Activated T-cell treated with anti-CD3 and anti-CD28 coated beads for 4 hours (primary cell): ENCODE measurements at places on chromosomes 1 and 21.

DNA sequence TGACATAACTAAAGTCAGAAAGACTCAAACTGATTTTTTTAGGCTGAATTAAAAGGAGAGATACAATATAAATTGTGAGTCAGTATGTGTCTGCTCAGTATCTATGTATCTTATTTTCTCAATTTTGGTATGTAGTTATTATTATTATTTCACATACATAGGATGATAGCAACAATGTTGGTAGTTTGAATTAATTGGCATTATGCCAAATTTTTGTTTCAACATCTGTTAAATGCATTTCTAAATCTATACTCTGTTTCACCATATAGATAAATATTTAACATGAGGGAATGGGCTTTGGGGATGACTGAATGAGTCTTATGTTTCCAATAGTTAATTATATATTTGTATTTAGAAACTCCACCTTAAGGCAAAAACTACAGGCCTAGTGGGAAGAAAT lies 12.6 kb upstream of the HMCN1 start:
- DNase-seq: no peak

DNA sequence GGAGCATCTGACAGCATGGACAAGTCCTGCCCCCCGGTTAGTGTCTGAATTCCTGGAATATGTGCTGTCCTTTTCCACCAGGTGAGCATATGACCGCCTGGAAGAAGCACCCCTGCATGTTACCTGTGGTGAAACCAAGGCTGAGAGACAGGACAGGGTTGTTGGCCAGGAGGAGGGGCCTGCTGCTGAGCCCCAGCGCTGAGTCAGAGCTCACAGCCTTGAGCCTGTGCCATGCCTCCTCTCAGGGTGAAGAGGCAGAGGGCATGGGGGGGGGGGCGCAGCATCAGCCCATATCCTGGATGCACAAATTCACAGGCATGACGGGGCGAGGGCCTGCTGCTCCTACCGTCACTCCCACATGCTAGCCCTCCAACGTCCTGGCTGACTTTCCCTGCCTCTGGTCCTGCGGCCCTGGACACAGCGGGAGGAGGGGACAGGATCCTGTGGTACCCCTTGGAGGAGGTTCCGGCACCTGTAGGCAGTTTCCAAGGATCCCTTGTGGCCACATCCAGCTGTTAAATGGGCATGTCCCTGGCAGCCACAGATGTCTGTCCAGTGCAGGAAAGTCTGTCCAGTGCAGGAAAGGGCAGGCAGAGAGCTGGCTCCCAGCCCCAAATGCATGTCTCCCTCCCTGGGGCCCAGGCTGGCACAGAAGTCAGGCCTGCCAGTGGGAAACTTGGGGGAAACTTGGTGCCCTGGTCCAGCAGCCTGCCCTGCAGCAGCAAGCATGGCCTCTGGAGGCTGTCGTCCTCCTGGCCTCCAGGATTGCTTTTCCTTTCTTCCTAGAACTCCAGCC lies 23.9 kb downstream of the TTC34 start:
- no peak for DNase-seq

DNA sequence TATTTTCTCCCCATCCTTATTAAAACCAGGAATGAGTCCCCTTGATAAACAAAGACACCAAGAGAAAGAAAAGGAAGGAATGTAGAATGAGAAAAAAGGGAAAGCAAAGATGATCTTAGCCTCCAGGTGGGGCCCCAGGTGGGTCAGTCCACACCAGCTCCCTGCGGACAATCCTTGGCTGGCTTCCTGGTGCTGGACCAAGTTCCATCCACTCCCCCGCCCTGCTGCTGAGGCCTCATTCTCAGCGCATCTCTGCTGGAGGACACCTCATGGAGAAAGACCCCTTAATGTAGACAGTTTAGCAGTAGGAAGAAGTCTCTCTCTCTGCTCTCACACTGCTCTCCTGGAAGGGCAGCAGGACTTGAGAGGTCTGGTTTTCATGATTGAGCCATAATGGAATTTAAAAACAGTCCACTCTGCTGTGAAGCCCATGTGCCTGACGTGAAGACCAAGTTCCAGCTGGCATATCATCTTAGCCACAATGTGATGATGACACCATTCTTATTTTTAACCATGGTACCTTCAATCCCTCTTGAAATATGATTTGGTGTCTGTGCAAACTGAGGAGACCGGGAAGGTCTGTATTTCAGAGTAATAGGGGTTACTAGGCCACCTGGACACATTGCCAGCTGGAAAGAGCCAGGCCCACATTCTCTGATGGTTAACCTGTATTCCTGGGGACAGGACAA lies 83.1 kb downstream of the WLS start:
- no peak for DNase-seq

GRCh38 chr1:188155261-188155660 lies 1326.5 kb downstream of the PLA2G4A start:
- DNase-seq: no peak

- DNase-seq: no peak
Measured at GRCh38 chr1:117166076-117166475, 44.5 kb upstream of the TRIM45 start.

DNA sequence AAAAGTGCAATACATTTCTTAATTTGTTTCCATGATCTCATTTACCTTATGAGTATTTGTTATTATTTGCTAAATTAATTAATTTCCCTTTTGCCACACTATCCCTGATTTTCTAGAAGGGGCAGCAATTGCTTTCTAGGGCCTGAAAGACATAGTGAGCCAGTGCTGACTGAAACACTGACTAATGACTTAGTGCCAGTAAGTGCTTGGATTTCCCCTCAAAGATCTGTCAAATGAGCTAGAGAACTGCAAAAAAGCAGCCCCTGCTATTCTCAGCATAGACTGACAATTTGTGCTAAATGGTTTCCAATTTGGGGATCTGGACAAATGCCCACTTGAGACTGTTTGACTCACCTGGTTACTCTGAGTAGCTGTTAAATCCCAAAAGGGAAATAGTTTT lies 35.6 kb upstream of the USH2A start:
- no peak for DNase-seq

DNA sequence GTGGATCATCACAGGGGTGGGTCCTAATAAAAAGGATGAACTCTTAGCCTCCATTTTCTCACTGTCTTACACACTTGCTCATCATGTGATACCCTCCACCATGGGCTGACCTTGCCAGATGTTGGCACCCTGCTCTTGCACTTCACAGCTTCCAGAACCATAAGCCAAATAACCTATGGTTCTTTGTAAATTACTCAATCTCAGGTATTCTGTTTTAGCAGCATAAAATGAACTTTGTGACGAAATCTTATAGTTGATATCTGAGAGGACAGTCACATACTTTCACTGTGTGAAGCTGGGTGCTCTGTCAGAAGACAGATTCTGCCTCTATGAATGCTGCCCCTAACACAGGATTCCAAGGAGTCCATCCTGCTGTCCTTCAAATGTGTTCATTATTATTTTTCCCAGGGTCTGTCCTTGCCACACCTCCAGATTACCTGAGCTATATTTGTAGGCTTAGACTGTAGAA lies 13.8 kb downstream of the DUSP10 start:
- no peak for DNase-seq

GRCh38 chr1:67700692-67701410 lies 15.8 kb downstream of the GADD45A start:
- DNase-seq: no peak

DNA sequence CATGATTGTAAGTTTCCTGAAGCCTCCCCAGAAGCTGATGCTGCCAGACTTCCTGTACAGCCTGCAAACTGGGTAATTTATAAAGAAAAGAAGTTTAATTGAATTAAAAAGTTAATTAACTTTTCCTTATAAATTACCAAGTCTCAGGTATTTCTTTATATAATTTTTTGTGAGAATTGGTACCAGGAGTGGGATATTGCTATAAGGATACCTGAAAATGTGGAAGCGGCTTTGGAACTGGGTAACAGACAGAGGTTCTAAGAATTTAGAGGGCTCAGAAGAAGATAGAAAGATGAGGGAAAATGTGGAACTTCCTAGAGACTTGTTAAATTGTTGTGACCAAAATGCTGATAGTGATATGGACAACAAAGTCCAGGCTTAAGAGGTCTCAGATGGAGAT lies 163.1 kb downstream of the PTPRU start:
- no peak for DNase-seq

GRCh38 chr1:179048339-179049124 lies 22.8 kb downstream of the FAM20B start:
- DNase-seq: no peak

GRCh38 chr1:162772571-162773154 lies 17.8 kb upstream of the HSD17B7 start:
- no peak for DNase-seq

- DNase-seq: no peak
Measured at GRCh38 chr1:76951153-76951552, 83.9 kb downstream of the ST6GALNAC5 start.

- DNase-seq: no peak
Measured at GRCh38 chr1:185813401-185813979, 79.3 kb downstream of the HMCN1 start.

DNA sequence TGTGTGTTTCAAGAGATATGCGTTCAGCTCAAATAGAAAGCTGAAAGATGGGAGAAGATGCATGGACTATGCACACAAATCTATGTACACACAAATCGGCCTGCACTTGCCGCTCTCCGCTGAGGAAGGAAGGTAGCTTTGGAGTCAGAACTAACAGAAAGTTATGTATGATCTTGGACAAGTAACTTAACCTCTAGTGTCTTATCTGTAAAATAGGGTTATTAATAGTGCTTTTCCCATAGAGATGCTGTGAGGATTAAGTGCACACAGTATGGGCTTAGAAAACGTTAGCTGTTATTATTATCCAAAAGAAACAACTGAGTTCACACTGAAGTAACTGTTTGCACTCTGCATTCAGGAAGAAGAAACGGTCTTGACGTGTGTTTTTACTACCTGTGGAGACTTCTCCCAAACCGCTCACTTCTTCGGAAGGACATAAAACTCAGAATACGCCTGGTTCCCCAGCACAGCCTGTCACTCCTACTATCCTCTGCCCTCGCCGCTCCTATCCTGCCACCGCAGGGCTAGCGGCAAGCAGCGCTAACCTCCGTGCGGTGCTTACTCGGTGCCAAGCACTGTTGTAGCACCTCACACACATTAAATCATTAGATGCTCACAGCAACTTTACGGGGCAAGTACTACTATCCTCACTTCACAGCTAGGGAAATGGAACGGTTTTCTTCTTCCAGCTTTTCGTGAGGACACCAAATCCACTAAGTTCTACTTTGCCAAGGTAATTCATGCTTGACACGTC lies 1.3 kb downstream of the TGFBR3 start:
- DNase-seq: no peak
